ENCODE measurements at places on chromosomes 12 and 14. TPM values are rescaled to one million over a fixed set of nuclear protein-coding genes. Genes with fewer than 3 reads are reported as not detected.

- no peak for DNase-seq
These were observed 9.6 kb downstream of the CBX5 start for GRCh38 chr12:54270345-54270744.

GRCh38 chr12:110074089-110074488 lies 25.8 kb upstream of the C12orf76 start:
- DNase-seq: no peak

DNA sequence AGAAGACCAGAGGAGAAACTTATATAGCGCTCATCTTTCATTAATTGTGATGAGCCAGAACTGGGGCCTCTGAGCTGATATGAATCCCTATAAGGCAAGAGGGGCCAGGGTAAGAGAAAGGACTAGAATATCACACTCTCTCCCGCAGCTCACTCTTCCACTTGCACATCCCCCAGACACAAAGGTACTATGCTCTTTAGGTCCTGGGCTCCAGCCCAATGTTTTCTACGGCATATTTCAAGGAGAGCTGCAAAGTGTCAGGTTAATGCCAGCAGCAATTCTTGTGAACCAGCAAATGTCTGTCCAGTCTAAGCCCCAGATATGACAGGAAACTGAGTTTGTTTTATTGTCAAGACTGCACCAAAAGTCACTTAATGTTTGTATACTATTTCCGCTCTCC lies 29.4 kb downstream of the PPP2R5E start:
- no peak for DNase-seq

DNA sequence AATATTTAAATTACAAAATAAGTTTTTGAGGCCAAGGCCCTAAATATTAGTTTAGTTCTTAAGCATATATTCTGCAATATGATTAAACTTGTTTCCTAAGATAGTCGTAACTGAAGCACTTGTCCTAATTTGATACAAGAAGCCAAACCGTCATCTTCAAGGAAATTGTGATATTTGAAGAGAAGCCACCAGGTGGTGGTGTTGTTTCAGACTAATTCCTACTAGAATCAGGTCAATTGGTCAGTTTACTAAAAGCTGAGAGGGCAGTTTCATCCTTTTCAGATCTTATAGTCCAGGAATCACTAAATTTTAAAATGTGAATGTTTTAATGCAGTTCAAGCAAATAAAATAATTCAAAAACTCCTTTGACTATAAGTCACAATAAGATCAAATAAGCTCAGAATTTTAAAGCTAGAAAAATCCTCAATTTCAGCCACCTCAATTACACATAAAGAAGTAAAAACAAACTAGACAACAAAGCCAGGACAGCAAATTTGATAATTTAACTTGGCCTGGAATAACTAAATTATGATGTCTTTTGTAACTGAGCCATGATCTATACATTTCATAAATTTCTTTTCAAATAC lies 7.1 kb upstream of the ARL1 start:
- DNase-seq: peak; percentile 29

DNA sequence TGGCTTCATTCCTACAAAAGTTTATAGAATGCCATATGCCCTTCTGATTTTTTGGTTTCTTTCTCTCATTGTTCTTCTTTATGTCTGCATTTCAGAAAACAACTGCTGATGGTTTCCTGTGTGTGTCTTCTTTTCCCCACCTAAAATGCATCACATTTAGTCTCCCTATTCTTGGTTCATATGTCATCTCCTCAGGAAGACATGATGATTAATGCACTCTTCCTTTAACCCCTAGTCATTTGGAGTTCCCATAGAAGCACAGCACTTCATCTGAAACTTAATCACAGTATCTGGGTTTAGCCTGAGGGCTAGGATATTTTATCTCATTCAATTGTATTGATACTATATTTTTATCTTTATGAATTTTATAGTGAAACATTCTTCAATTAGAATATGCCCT lies 21.5 kb downstream of the GNPNAT1 start:
- DNase-seq: no peak

GRCh38 chr12:62123721-62124203 lies 136.4 kb upstream of the USP15 start:
- peak; percentile 1 for DNase-seq

DNA sequence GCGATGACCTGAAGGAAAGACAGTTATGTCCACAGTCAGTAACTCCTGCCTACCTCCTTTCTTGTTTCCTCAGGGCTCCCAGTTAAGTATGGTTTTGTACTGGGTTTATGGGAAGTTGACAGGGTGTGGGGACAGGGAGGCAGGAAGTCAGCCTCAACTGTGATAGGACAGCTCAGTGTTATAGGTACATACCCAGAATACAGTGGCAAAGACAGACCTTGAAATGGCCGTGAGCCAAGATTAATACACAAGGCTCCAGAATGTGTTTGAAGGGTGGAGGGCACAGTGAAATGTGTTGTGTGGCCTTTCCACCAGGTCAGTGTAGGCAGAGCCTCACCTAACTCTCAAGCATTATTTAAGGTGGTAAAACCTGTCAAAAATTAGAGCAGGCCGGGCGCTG lies 4.6 kb upstream of the BIN2 start:
- DNase-seq: no peak

DNA sequence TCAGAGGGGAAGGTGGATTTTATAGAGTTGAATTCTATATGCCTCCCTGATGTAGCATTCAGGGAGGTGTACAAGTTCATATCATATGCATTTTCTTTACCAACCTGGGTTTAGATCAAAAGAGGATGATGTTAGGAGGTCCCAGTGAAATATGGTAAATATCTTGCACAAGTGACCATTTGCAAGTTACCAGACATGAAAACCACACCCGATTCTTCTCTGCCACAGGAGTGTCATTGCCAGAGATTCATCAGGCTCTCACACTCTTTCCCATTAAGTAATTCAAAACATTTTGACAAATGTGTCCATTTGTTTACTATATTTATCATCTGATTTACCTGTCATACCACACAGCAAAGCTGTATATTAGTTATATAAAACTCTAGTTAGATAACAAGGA lies 44.0 kb downstream of the VCPKMT start:
- no peak for DNase-seq

DNA sequence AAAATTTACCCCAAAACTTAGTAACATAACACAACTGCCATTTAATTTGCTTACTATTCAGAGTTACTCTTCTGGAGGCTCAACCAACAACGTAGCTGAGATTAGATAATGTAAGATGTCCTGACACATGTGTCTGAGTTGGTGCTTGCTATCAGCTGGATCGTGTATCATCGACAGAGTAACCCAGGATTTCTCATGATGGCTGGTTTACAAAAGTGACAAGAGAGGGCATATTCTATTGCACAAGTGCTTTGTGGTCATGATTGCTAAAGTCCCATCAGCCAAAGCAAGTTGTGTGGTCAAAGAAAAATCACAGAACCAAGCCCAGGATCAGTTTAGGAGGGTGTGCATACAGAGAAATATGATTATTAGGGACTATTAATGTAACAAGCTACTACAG lies 73.4 kb downstream of the CAPZA3 start:
- no peak for DNase-seq

GRCh38 chr12:80195074-80195726 lies 95.9 kb downstream of the OTOGL start:
- DNase-seq: no peak

DNA sequence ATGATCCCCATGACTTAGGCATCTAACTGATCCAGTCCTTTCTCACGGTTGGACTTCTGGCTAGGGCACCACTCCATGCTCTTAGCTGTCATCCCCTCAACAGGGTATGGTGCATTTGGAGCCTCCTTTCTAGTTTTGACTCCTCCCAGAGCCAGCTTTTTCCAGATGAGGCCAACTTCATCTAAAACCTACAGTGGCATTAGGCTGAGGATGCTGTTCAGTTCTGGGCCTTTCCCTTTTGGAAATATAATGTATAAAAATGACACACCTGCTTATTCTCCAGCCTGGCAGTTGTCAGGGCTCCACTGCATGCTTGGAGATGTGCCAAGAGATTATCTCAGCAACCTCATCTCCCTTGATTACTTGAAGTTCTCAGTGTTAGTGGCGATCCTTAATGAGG lies 239.7 kb downstream of the EMP1 start:
- DNase-seq: no peak

GRCh38 chr12:107515446-107515958 lies 170.1 kb upstream of the PWP1 start:
- no peak for DNase-seq

DNA sequence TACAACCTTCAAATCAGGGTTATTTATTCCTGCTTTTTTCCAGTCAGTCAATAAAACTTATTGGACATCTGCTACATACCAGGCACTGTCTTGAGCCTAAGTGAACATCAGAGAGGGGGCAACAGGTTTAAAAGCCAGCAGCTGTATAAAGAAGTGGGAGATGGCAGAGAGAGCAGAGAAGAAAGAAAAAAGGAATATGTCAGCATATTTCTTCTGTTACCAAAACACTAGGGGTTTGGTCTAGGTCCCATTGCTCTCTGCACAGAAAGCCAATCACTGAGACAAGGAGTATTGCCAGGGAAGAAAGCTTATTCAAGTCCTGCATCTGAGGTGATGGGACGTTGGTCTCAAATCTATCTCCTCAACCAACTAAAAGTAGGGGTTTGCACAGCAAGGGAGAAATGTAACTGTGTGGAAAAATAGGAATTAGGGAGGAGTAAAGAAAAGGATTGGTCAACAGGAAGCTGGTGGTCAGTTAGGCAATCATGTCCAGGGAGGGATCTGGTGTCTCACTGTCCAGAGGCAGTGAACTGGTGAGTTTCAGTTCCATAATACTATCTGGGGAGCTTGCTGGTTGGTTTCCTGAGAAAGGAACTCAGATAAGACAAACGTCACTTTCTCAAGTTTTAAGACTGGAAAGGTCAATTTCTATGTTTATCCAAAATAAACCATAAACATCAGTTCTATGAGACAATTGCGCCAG lies 107.5 kb downstream of the PHLDA1 start:
- no peak for DNase-seq

GRCh38 chr14:60485598-60486251 lies at the start of gene C14orf39:
Gene C14orf39 (minus strand): TSS chr14:60486063. CDS start chr14:60485078, 985 bp downstream.
- no peak for DNase-seq

DNA sequence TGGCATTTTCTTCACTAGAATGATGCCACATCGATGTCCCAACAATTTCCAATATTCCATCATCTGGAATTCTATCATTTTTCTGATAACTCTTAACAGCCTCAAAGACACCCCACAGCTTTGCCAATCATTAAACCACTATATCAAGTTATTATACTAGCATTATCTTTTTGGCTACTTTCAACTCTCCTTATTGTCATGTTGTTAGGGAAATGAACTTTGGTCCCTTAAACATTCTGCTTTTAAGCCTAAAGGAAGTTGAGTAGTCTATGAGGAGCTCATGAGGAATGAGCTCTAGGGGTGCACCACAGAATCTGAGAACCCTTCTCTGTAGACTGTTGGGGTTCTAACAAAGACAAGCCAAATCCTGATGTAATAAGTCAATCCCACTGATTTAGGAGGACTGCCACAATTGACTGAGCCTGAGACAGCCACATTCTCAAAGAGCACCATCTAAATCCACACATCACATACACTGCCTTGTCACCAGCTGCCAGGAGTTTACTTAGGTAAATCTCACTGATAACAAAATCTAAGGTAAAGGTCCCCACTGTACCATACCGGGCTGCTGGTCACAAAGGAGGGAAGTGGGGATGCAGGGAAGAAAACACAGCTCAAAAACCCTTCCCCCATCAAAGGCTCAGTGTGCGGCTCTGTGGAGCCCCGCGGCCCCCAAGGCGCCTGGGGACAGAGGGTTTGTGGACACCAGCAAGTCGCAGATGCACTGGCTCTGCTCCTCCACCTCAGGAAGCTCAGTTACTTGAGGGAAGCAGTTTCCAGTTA lies 58.2 kb downstream of the SETD3 start:
- no peak for DNase-seq

DNA sequence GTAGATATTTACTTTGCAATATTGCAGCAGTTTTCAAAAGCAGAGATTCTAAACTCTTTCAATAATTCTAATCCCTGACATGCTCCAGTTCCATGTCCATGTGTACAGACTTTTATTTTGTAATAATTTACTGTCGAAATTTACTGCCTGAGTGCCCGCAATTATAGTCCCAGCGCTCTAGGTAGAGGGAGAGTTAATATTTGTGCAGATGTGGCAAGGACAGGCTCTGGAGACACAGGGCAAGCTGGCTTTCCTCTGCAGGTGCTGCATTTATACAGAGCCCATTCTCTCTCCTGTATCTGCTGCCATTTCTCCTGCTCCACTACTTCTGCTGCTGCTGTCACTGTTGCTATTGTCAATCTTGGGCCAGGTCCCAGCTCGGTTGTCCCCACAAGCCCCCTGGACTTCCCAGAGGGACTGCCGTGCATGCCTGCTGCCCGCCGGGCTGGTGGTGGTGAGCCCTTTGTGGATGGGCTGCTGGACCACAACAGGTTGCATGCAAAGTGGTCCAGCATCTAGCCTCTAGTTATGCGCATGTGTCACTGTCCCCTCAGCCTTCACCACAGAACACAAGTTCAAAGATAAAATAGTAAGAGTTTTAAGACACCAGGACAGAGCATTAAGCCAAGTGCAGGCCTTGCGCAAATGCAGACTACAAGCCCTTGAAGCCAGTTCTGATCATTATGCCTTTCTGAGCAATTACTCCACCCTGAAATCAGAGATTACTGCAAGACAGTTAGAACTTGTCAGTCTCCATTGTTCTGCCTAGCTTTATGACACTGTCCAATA lies 40.8 kb upstream of the CSRP2 start:
- no peak for DNase-seq

GRCh38 chr14:66206554-66206953 lies 279.6 kb upstream of the CCDC196 start:
- no peak for DNase-seq

GRCh38 chr12:48901278-48901677 lies 24.0 kb downstream of the FKBP11 start:
- DNase-seq: no peak

DNA sequence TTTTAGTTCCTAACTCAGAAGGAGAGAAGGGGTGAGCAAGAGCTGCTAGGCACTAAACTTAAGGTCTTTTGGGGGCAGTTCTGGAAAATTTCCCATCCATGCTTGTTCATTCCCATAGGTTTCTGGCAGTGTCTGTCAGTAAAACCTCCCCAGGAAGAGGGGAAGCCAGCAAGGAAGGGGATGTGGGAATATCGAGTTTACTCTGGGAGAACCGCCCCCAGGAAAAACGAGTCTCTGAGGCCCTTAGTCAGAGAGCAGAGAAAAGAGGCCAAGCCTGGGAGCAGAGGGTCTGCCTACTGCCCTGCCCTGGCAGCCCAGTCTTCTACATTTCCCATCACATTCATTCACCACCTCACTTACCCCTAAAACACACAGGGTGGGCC lies 55.9 kb downstream of the TMCC3 start:
- no peak for DNase-seq

DLST gene
- total RNA-seq: 50.9 TPM

SOAT2 gene
- total RNA-seq: under 0.01 TPM

KRT79 gene
- total RNA-seq: under 0.01 TPM

TAS2R19 gene
- total RNA-seq: 5.4 TPM

TMEM121 gene
- total RNA-seq: 46.3 TPM

TSPAN19 gene
- not detected for total RNA-seq

DCN gene
- total RNA-seq: not detected

Measured in hematopoietic multipotent progenitor cell (in vitro differentiated cells).